ENCODE measurements at places on chromosomes 4 and X. TPM values are rescaled to one million over a fixed set of nuclear protein-coding genes. Genes with fewer than 3 reads are reported as not detected.

Gene ADH7
- total RNA-seq = not detected

Gene MAOB
- total RNA-seq = not detected

Gene BRS3
- total RNA-seq = not detected

Gene NAA11
- total RNA-seq = not detected

Gene VEGFC
- total RNA-seq = 30.4 TPM

Gene DSPP
- total RNA-seq = not detected

Gene SUPT20HL2
- total RNA-seq = not detected

Gene RAI2
- 1.6 TPM for total RNA-seq

Gene NLGN3
- total RNA-seq = 0.33 TPM

Data from vein endothelial cell (primary cell).